ENCODE measurements at places on chromosomes 6 and 20.

DNA sequence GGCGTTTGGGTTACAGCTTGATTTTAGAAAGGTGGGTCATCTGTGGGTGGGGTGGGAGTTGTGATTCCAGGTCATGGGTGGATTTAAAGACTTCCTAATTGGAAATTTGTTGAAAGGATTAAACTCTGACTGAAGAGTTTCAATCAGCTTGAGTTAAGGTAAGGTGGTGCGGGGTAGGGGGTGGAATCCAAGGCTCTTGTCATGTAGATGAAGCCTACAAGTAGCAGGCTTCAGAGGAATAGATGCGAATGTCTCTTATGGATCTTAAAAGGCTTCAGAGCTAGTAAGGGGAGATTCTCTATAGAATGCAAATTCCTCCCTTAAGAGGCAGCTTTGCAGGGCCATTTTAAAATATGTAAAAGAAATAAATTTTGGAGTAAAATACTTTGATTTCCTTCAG is 645.3 kb downstream of the FRK start:
- no peak for DNase-seq

DNA sequence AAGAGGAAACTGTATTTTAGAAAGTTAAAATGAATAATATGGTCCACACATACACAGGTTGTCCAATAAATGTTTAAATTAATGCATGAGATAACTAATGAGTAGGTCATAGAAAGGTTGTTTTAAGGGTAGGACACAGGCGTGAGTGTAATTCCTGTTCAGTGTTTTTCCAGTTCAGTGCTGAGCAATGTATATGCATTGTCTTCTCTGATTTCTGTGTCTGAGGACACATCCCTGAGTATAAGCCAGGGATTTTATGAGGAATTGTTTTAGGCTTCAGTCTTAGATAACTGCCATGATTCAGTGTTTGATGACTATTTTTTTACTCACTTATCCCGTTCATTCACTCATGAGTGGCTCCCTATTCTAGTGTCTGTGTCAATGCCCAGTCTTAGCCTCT is 298.5 kb upstream of the TBX18 start:
- no peak for DNase-seq

GRCh38 chr20:1829531-1829930 is 65.7 kb upstream of the SIRPA start:
- no peak for DNase-seq

GRCh38 chr6:166774770-166775169 is 147.7 kb upstream of the RPS6KA2 start:
- no peak for DNase-seq

DNA sequence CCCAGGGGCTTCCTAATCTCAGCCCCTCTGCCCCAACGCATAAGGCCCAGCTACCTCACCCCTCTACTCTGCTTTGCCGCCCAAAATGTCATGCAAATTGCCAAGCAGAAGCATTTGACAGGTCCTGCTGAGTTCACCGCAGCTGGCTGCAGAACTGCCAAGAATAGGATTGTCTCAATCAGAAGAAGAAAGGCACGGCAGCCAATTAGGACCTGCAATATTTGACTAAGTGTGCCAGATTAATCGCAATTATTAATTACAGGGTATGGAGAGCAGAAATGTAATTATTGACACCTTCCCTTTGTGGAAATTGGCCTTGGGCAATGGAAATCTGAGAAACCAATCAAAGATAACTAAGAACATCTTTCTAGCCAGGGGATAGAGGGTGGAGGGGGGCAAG is 318.6 kb downstream of the LRFN2 start:
- DNase-seq = no peak

GRCh38 chr6:105994118-105994590 is 92.0 kb upstream of the PRDM1 start:
- peak; percentile 72 for DNase-seq

GRCh38 chr6:33445119-33445603 is 9.2 kb upstream of the ZBTB9 start:
- peak; percentile 46 for DNase-seq

DNA sequence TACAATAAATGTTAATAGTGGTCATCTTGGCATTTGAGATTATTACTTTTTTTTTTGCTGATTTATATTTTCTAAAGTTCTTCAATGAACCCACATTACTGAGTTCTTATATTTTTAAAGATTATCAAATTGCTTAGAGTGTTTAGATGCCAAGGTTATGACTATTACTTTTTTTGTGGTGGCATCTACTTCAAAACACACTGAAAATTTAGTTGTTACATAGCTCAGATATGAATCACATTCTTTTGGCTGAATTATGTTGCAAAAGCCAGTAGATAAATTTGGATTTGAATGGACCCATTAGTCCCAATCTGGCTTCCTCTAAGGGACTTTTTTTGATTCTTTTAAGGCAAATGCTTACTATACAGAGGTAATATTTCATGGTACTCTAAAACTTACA is 8.9 kb downstream of the UTRN start:
- no peak for DNase-seq

GRCh38 chr6:75492386-75493153 is 1.0 kb downstream of the FILIP1 start:
- no peak for DNase-seq

DNA sequence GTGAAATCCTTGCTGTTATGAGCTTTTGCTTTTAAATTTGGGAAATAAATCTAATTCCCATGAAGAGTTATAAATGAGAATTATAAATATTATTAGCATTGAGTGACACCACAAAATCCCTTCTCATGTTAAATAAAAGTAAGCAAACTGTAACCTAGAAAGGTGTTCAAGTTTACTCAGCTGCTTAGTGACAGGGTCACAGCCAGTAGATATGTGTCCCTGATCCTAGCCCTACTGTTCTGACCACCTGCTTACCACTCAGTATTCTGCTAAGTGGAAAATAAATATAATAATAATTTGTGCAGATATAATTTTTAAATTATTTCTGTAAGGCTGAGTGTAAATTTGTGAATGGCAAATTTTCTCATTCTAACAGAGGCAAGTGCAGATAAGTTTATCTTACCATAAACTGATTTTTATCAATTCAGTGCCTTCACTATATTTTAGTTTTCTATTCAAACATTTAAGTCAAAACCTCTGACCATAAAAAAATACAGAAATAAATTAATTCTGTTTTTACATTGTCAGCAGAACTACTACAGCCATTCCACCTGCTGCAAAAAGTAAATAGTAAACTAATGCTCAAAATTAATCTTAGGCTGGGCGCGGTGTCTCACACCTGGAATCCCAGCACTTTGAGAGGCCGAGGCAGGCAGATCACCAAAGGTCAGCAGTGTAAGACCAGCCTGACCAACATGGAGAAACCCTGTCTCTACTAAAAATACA is 118.2 kb downstream of the TENT5A start:
- no peak for DNase-seq

GRCh38 chr6:143901885-143902750 is 37.8 kb downstream of the ZC2HC1B start:
- DNase-seq = no peak

GRCh38 chr20:17665756-17666155 is 16.3 kb downstream of the RRBP1 start:
- DNase-seq = peak; percentile 68

- DNase-seq = peak; percentile 0
These were observed 187.2 kb upstream of the COL21A1 start for GRCh38 chr6:56434606-56435005.

DNA sequence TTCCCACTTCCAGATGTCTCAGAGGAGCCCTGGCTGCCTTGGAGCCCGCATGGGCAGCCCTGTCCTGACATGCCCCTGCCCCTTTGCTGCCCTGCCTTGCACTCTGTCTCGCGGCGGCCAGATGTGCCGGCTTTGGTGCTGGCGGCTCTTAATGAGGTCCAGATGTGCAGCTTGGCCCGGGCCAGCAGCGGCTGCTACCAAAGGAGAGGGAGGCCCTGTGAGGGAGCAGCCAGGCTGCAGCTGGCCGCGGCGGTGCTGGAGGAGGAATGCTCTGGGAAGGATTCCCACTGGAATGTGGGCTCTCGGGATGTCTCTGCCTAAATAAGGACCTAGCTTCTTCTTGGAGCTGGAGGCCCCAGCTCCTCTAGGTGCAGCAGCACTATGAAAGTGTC is 72.4 kb downstream of the FGD2 start:
- no peak for DNase-seq

DNA sequence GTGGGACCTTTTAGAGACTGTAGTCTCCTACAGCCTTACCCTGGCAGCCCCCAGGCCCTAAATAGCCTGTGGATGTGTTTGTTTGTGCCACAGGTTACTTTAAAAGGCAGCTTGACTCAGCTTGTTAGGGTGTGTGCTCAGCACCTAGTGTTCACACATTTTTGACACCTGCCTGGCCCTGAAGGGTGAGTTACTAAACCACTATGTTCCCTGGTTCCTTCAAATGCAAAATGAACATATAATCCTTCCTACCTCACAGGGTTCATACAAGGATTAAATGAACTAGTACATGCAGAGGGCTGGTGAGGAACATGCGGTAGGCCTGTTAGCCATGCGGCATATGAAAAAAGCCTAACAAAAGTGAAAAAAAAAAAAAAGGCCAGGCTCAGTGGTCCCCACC is 14.9 kb upstream of the TFAP2C start:
- DNase-seq = no peak

GRCh38 chr6:96542702-96543101 is 20.2 kb upstream of the FHL5 start:
- DNase-seq = no peak

DNA sequence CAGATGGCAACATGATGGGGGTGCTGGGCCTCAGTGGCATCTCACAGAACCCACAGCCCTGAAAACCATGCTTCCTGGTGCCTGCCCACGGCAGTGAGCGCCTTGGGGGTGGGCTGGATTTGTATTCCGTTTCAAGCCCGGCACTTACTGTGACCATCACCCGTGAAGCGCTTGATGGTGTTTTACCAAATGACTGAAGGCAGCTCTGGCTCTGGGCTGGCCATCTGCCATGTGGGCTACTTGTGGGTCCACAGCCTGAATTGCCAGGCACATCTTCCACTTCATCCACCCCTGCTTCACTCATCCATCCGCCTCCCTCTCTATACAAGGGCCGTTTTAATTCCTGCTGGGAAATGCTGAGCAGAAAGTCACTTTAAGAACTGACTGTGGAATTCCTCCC is 250.9 kb upstream of the GMDS start:
- DNase-seq = no peak

GRCh38 chr6:70145178-70145577 is 157.7 kb downstream of the COL9A1 start:
- DNase-seq = no peak

DNA sequence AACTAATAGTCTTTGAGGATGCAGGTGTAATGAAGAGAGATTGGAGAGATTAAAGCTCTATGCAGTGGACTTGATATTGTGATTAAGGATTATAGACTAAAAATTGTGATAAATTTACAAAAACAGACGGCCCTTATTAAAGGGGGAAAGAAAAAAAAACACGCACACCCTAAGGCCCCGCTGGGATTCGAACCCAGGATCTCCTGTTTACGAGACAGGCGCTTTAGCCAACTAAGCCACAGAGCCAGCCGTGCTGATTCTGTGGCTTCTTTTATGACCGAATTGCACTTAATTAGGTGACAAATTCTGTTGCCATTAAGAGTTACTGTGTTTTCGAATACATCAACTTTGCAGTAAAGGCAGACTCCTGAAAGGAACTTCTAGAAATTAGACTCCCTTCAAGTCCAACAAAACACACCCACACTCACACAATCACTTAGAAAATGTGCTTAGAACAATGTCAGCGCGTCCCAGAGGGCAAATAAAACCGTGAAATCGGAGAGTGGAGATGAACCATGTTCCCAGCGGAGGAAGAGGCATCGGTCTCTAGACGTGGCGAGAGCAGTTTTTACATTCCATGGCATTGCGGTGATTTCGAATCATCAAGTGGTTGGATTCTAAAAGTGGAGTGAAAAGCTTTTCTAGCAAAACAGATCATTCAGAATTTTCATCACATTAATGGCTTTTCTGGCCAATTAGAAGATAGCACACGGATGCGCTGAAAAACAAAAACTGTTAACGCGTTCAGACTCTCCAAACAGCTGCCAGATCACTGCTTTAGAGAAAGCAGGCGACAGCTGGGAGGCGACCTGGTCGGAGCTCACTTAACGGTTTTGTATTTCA is 122.6 kb downstream of the GPX5 start:
- DNase-seq = peak; percentile 44

DNA sequence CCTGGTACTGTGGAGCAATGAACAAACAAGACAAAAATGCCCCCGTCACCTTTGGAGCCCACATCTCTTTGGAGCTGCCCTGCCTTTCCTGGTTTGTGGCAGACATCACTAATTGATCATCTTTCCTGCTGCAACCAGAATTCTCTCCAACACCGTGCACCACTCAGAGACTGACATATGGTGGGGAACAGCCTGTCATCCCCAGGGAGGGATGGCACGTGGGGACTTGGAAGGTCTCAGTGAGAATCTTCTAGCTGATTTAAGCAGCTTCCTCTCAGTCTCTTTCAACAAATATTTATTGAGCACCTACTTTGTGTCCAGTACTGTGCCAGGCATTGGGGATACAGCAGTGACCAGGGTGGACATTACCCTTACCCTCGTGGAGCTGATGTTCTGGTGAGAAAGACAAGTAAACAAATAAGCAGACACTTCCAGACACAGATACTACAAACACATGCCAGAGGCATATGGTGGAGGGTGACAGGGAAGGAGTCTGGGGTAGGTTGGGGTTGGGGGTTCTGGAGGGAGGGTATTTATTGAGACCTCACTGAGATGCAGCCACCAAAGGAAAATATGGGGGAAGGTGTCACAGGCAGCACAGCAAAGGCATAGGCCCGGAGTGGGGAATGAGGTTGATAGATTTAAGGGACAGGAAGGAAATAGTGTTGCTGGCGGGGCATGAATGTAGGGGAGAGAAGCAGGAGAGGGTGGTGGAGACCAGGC is 82.3 kb downstream of the CEBPB start:
- DNase-seq = peak; percentile 21

DNA sequence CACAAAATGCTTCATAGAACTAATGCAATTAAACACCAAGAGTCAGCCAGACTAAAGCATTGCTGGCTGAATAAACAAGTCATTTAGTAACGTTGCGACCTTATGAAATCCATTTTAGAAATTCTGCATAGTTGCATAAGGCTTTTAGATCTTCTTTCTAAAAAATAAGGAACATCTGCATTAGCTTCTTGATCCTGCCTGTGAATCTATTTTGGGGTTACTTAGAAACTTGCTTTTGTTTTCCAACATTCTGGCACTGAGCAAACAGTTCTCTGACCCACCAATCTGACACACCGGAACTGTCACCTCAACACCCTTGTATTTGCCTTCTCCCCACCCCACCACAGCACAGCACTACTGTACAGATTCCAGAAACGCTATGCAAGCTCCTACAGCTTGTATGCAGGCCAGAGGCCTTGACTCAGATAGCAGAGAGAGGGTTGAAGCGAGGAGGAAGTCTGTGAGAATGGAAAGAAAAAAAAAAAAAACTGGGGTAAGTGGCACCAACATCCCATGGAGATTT is 55.0 kb downstream of the KIF13A start:
- DNase-seq = peak; percentile 74
